ENCODE measurements at places on chromosomes 12 and 14.

DNA sequence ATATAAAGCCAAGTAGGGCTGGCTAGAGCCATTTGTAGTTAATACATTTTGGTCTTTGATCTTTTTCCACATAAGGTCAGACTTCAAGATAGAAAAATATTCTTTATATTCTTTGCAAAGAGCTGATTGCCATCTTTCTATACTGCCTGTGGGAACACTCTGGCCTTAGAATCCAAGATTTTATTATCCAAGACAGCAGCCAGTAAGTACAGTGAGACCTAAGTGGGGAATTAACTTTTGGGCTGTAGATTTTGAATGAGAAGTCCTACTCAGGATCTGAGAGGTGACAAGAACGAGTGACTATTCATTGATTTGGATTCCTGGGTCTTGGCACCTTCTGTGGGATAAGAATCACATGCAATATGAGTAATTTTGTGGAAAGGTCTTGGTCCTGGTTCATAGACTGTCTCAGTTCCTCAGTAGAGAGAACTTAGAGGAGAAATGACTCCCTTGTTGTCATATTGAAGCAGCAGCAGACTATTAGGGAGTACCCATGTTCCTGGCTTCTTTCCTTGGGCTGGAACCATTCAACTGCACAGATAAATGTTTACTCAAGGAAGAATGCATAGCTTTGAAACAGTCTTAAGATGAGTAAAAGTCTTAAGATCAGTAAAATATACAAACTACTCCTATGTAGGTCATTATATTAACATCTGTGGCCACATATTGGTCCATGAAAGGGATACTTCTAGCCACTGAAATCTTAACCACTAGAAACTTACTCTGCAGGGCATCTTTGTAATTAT, 353.8 kb downstream of the RAD51B start:
- no peak for DNase-seq

- DNase-seq: no peak
These were observed 382.8 kb downstream of the ADAMTS20 start for GRCh38 chr12:43169115-43169681.

DNA sequence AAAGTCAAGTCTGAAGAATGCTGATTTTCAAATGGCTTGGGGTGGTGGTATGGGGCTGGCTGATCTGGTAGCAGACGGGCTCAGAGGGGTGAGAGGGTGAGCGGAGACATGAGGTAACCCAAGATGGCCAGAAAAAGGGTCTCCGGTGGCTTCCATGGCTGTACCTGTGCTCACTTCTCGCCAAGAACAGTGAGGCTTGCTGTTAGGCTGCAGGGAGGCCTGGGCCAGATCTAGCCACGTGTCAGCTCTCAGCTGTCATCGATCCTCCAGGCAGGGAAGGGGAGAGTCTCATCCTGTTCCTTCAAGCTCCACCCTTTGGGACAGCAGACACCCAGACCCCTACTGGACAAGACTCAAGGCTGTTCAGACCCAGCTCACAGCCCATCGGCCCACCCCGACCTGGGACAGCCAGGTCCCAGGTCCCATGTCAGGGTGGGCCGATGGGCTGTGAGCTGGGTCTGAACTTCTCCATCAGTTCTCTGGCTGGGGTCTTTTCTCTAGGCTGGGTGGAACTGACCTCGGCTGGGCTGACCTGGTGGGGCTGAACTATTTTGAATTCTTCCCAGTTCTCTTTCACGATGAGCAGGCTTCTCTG, 9.0 kb downstream of the LRTM2 start:
- DNase-seq: no peak

DNA sequence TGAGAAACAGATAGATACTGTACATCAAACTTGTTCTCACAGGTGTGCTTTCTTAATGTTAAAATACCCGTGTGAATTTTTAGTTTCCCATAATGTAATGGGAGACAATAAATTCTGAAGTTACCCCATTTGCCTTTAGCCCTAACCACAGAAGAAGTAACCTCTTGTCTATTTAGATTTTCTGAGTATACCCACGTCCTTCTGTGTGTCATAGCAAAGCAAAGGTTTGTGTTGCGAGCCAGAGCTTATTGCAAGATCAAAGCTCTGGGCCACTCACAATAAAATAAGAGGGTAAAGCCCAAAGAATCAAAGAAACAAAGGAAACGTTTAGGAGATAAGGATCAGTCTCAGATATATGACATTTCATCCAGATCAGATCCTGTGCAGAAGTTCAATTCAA, 73.9 kb downstream of the BMP4 start:
- DNase-seq: no peak

DNA sequence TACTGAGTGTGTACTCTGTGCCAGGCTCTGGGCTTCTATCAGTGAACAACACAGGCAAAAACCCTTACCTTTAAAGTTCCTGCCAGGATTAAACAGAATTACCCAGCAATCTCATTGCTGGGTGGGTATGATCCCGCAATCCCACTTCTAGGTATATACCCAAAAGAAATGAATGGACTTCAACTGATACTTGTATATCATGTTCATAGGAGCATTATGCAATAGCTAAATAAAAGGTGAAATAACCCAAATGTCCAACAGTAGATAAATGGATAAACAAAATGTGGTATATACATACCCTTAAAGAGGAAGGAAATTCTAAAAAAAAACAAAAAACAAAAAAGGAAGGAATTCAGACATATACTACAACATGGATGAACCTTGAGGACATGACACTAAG, 14.7 kb downstream of the DAZAP2 start:
- no peak for DNase-seq

DNA sequence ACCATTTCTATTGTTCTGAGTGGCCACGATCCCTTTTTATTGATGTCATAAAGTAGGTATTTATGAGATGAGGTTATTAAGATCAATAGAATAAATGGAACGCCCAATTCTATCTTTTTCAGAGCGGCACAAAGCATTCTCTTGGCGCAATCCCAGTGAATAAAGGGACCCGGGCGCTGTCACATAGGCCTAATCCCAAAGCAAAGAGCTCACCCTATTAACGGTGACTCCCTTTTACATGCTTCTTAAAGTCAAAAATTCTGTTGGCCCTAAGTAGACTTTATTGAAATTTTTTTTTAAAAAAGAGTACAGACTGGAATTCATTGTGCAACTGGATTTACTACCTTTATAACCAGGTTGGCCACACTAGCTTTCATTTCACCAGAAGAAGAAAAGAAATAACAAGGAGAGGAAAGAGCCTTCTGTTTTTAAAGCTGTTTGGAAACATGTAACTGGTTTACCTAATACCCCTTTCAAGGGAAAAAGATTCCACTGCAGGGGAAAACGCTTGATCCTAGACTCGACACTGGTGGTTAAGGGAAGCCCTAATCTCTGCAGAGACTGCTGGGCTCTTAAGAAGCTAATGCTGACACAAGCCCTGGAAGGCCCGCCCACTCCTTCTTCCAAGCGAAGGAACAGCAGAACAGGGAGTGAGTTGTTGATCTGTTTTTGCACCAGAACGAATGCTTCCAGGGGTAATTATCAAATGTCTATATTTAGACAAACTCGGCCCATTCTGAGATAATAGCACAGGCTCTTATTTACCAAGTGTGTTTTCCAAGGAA, 381.2 kb downstream of the BCL11B start:
- DNase-seq: no peak

DNA sequence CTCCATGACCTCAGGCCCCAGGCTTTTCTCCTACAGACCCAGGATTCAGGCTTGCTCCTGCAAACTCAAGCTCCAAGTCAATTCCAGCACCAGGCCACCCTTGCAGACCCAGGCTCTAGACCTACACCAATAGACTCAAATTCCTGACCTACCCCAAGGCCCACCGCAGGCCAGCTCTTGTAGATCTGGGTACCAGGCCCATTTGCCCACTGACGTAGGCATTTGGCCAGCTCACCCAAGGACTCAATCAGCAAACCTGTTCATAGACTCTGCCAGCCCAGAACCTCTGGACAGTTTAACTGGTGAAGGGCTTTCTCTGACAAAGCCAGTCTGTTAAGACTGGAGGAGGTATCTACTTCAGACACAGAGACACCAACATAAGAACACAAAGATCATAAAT, 52.3 kb downstream of the SPTSSA start:
- no peak for DNase-seq

DNA sequence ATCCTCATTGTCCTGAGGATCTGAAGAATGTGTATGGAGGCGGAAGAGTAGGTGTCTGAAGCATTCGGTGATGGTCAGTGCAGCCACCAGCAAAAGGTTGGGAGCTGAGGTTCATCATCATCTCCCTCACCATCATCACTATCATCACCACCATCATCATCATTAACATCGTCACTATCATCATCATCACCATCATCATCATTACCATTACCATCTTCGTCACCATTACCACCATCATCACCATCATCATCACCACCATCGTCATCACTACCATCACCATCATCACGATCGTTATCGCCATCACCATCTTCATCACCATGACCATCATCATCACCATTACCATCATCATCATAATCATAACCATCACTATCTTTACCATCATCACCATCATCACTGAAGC, 90.8 kb upstream of the TMEM132D start:
- no peak for DNase-seq

DNA sequence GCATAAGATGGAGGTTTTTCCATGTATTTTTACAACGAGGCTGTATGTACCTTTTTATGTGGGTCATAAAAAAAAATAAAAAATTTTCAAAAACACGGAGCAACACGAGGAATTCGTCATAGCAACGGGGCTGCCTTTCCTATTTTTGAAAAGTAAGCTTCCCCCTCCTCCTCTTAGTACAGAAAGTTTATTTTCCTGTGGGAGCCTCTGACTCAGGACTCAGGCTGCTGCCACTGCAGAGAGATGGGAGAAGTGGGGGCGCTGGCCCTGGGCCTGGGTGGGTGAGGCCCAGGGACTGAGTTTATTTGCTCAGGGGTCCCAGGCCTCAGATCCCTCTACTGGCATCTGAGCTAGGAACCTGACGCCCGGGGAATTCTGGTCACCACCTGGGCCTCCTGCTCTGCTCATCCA, 10.2 kb upstream of the CMKLR1 start:
- DNase-seq: no peak

GRCh38 chr14:100470523-100470897, 116.7 kb downstream of the BEGAIN start:
- no peak for DNase-seq

GRCh38 chr14:74921053-74921620, 1.9 kb downstream of the RPS6KL1 start:
- no peak for DNase-seq

GRCh38 chr14:56760164-56760914, 49.9 kb downstream of the OTX2 start:
- no peak for DNase-seq

GRCh38 chr14:100056431-100056830, 8.8 kb upstream of the EVL start:
- DNase-seq: no peak

DNA sequence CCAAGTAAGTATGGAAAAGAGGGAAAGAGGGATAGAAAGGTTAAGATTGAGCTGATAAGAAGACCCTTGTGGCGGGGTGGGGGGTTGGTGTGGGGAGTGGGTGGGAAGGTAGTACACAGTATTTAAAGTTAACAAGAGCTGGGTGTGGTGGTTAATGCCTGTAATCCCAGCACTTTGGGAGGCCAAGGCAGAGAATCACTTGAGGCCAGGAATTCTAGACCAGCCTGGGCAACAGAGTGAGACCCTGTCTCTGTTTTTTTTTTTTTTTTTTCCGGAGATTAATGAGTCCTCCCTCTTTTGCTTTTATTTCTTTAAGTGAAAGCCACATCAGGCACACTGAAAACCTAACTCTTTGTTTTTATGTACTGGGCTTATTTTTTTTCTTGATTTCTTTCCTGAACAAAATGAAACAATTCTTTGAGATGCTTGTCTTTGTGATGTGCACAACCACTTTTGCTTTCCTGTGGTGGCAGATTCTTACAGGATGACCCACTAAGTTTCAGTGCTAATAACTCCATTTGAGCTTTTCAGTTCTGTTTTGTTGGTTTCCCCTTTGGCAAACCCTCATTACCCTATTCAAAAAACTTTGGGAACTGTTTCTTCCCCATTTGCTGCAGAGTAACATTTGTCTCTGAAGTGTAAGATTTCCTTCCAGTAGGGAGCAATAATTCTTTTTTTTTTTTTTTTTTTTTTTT, 54.8 kb downstream of the WNK1 start:
- DNase-seq: no peak

- no peak for DNase-seq
These were observed 330.9 kb downstream of the TMEM121 start for GRCh38 chr14:105857220-105857825.

DNA sequence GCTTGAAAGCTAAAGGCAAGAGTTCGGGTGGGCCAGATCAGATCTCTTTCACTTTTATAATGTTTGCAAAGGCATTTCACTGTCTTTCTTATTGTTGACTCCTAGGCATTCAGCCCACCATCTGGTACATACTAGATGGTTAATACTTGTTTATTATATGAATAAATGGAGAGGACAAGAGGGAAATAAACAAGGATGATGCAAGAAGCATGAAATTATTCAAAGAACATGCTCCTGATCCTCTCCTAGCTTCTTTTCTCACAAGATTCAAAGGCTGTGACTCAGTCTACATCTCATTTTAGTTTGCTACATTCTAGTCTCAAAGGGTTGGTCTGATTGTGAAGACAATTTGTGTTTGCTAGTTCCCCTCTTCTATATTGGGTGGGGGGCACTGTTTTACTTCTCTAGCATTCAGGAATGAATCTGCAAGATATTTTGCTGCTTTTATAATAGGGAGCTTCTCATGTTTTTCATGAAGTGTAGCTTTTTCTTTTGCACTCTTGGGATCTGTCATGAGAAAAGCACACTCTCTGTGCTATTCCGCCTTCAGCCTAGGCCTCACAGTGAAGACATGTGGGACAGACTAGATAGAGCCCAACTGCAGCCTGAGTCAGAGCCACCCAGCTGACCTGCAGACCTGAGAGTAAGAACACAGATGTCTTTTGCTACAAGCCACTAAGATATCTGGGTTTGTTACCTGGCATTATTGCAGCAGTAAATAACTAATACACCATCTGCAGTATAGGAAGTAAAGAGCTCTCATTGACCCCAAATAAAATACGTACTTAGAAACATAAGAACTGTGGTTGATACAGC, 65.7 kb downstream of the PTHLH start:
- DNase-seq: no peak

DNA sequence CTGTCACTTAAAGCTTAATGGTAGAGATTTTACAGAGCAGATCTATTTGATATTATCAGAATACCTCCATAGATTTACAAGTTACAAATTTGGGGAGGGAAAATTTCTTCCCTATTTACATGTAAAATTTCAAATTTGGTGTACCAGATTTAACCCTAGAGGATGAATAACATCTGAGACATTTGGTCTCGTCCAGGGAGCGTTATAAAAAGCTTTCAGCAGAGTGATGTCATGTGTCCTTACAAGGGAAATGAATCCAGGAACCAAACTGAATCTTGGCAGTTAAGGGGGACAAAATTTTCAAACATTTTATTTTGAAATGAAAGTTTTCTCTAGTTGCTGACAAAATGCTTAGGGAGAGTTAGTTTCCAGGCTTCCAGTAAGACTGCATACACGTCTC, 4.5 kb upstream of the CDK17 start:
- DNase-seq: no peak
